ENCODE measurements at places on chromosomes 1 and 21.

DNA sequence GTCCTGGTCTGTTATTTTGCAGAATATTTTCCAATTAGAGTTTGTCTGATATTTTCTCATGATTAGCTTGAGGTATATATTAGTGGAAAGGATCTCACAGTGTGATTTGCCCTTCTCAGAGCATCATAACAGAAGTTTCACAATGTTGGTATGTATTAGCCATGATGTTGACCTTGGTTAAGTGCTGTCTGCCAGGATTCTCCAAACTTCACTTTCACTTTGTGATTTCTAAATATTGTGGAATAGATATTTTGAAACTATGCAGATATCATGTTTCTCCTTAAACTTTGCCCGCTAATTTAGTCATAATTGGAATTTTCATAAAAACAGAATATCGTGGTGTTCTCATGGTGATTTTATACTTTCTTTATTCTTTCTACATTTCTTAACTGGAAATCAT lies 98.0 kb upstream of the DEPDC1 start:
- DNase-seq: no peak

DNA sequence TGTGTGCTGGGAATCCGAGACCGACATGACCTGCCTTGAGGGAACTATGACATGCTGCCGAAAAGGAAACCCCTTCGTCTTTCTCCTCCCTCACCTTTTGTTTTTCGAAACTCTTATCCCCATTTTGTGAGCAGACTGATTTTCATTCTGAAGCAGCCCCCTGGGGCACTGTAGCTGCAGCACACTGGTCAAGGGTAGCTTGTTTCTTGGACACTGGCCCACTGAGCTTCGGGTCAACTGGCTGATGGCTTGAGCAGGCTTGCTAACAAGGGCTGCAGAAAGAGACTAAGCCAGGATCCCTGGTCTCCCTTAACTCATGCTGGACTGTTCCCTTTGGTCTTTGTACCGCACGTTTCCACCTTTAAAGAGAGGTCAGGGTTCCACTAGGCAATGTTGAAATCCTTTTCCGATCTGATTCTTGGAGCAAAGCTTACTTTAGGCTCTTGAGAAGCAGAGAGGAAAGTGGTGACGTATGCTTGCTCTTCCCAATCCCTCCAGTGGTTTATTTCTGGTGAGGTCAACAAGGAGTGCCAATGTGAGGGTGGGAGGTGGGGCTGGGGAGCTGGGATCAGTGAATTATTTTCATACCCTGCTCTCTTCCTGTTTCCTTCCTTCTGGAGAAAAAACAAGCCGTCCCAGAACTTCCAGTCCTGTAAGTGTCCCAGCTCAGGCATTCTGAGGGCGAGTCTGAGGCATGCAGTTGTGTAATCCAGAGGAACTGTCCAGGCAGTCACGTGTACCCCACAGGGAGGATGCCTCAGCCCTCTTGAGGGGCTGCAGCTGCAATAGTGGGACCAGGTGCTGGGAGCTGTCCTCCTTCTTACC lies 7.6 kb downstream of the CYP4B1 start:
- no peak for DNase-seq

DNA sequence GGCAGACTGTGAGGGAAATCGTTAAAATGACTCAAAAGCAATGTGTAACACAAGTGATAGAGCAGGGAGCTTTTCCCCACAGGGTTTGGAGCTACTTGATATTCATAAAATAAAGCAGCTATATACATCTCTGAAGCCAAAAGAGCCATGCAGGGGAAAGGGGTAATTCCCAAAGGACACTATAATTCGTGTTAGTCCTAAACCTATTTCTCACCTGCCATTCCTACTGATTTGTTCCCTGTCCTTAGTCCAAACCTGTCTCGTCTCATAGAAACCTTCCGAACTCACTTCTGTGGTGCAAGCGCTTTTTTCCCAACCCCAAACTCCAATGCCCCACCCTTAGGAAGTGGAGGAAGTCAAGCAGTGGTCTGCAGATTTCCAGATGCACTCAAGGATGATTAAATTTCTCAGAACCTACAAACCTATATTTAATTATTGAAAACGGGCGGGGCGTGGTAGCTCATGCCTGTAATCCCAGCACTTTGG lies 946 bp upstream of the HNRNPR start:
- DNase-seq: peak; percentile 12

- DNase-seq: no peak
These were observed 11.2 kb downstream of the CREG1 start for GRCh38 chr1:167542109-167543032.

DNA sequence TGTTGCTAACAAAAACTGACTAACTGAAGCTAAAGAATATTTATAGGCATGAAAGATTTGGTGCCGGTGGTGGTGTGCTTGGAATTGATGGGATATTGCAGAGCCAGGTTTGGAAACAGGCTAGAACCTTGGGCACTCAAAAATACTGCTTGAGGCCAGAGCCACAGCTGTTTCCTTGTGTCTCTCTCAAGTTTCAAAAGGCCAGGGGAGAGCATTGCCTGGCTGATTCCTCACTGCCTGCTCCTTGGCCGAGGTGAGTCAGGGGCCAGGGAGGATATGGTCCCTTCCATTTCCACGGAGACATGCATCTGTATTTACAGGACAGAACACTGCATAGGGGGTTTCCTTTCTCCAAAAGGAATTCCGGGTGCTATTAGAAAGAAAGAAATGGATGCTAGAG lies 36.1 kb upstream of the IVNS1ABP start:
- DNase-seq: no peak

DNA sequence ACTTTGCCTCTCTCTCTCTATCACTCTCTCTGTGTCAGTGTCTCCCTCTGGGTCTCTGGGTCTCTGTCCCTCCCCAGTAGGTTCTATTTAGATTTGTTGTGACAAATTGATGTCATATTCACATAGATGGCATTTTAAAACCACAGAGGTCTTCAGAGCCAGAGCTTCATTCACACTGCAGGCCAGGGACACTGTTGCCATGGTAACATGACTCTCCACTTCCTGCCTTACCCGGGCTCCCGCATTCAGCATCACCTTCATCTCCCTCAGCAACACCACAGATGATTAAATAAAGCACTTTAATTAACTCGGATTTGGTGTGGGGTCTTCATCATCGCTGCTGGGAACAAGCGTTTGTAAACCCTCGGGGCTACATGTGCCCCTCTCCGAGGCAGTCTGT lies 132.6 kb downstream of the ETS2 start:
- peak; percentile 62 for DNase-seq

GRCh38 chr1:246600579-246600978 lies 34.3 kb downstream of the CNST start:
- no peak for DNase-seq

DNA sequence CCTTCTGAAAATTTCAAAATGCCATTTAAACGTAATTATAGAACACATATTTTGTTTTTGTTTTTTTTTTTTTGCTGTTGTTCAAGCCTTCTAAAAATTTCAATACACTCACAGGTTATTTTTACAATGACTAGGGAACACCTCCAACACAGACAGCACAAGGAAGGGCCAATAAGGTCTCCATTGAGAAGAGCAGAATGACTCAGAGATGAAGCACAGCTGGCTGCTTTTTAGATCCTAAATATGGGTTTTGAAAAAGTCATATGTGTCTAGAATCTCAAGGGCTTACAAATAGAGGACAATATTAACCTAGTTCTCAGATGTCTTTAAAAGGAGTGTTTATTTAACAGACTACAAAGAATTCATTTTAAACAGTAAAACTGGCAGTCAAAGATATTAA lies 104.6 kb downstream of the NEGR1 start:
- no peak for DNase-seq

GRCh38 chr21:31668651-31669491 lies 9.4 kb downstream of the SOD1 start:
- DNase-seq: no peak

DNA sequence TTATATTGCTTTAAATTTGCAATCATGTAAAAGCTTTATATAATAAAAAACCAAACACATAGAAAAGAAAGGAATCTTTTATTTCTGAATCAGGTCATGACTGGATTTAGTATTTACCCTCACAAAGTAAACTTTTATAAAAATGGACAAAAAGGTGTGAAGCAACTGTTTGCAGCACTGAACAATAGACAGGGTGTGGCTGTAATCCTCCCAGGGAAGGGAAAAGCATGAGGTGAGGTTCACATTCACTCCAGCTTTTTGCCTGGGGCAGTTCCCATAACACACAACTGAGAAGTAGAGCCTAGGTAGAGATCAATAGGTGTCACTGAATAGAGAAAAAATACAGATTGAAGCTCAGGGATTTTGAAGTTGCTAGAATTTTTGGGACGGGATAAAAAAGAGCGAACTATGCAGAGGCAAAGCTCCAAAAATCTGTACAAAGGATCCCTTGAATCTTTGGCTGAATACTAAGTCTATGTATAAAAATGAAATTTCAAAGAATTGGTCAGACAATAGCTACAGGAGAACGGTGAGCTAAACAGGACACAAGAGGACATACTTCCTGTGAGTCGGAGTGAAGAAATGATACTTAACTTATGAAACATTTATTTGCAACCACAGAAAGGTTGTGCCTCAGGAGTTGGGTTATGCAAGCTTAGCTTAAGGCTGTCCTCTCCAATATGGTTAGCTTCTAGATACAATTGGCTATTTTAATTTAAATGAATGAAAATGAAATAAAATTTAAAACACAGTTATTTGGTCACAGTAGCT lies 162.0 kb upstream of the ZP4 start:
- peak; percentile 31 for DNase-seq

DNA sequence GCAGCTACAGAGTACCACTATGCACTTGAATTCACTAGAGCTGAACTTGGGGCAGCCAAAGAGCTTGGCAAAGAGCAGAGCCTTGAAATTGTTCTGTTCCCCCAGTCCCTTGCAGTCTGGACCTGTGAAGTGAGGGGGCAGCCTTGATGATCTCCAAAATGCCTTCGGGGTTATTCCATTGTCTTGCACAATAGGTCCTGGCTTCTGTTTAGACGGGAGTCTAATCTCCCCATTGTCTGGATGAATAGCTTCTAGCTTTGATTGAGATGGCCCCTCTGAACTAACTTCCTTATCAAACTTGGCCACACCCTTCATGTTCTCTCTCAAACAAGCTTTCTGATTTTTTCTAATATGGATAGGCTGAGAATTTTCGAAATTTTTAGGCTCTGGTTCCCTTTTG lies 72.6 kb downstream of the PGM1 start:
- DNase-seq: no peak

DNA sequence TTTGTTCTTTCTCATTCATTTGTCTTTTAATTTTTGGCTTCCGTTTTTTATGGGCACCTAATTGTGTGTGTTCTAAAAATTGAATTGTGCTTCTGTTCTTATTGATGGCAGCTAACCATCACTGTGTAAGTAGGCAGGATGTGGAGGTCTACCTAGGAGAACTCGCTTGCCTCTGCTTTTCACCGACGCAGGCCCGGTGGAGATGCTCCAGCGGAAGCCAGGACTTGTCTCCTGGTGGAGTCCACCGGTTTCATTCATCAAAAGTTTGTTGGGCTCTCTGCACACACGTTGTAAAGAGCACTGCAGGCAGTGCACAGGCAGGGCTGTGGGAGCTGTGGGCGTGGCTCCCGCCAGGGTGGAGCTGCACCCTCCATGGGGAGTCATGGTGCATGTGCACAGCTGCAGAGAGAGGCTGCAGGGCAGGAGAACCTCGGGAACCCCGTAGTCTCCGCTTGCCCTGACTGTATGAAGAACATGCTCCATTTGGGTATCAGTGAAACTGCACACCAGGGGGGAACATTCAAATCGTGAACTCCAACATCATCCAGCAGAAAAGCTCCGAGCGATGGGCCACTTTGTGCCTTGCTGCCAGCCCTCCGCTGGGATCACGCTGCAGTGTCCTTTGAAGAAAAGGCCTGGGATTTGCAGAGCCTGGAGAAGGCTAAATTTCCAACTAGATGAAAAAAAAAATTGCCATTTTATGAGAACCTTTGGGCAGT lies 6.0 kb upstream of the C1orf174 start:
- no peak for DNase-seq

DNA sequence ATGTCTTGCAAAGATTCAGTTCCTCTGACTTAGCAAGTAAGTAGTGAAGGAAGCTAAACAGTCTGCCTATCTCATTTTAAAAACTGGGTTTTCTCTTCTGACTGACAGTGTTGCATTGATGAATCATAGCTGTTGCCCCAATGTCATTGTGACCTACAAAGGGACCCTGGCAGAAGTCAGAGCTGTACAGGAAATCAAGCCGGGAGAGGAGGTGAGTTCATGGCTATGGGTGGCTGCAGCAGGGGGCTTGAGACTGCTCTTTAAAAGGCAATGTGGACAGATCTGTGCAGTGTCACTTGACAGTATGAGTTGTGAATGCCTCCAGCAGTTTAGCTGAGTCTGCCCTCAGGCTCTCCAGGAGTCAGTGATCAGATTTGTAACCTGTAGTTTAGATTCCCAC lies 46.6 kb downstream of the SMYD2 start:
- DNase-seq: no peak

GRCh38 chr1:109826930-109827349 lies 63.2 kb upstream of the EPS8L3 start:
- DNase-seq: no peak

DNA sequence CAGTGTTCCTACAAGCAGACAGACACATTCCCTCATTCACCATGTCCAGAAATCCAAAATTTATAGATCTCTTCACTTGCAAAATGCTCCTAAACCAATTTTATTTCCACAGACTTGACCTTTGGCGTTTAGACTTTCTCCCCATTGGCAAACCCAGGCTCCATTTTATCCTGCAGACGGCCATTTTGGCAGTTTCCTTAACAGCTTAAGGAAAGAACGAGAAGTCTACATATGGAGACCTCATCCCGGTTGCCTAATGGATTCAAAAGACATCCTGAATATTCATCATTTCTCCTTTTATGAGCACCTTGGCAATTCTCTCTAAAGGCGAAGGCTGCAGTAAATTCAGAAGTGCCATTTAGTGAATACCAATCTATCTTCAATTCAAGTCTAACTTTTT lies 132.9 kb downstream of the HLX start:
- DNase-seq: no peak

DNA sequence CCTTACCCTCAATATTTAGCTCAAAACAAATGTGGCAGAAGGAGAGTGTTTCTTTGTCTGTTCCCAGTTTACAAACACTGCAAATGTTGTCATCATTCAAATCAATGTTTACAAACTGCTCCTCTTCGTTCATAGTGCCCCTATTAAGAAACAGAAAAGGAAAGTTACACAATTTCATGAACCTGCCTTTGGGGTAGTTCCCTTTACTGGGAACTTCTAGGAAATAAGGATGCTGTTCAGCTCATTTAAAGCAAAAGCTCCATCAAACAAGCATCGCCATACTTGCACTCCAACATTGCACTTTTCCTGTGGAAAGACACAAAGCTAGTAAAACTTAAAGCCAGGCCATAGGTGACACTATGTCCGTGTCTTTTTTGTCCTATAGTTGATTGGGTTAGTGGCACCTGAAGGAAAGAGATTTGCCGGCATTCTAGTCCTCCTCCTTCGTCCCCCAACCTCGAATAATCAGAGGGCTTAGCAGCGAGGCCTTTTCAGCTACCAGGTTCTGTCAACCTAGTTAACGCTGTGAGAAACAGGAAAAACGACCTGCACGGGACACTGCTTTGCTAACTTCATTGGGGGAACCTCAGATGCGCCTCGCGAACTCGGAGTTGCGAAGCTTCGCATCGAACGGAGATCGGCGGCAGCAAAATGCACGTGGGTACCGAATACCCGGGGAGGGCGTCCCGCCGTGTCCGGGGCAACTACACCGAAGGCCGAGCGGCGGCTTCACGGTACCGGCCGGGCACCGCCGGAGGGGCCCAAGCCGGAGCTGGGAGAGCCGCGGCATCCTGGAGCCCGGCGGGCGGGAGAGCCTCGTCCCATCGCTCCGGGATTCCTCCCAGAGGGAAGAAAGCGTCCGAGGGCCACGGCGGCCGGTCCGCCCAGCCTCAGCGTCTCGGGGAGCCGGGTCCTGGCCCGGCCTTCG lies 706 bp downstream of the C21orf91 start:
- peak; percentile 26 for DNase-seq

- no peak for DNase-seq
These were observed 251.8 kb downstream of the NPHP4 start for GRCh38 chr1:5740450-5740849.
